Heart left ventricle (tissue), 16 donors: ENCODE measurements at places on chromosomes 11 and 22. TPM values are rescaled to one million over a fixed set of nuclear protein-coding genes. Genes with fewer than 3 reads are reported as not detected.
A peak's percentile ranks its signal among the peaks of the same experiment; 100 is the strongest.

The BBOX1 gene
- total RNA-seq, result not detected

The PACS1 gene
- 90.4 TPM for total RNA-seq

The SCGB2A2 gene
- not detected for total RNA-seq

The TECTA gene
- 1.0 TPM for total RNA-seq

The CTSD gene
- 1,716 TPM for total RNA-seq

The MS4A2 gene
- total RNA-seq, result 0.14 TPM

The MMP13 gene
- not detected for total RNA-seq

The MTCH2 gene
- total RNA-seq, result 38.2 TPM

- DNase-seq, result no peak
Observed at GRCh38 chr11:111729831-111730311, 36.3 kb downstream of the PPP2R1B start.

- peak; percentile 63 for DNase-seq
Observed at GRCh38 chr11:44286268-44286880, 23.6 kb downstream of the ALX4 start.

- no peak for DNase-seq
Observed at GRCh38 chr11:120629407-120630080, 118.0 kb downstream of the GRIK4 start.

DNA sequence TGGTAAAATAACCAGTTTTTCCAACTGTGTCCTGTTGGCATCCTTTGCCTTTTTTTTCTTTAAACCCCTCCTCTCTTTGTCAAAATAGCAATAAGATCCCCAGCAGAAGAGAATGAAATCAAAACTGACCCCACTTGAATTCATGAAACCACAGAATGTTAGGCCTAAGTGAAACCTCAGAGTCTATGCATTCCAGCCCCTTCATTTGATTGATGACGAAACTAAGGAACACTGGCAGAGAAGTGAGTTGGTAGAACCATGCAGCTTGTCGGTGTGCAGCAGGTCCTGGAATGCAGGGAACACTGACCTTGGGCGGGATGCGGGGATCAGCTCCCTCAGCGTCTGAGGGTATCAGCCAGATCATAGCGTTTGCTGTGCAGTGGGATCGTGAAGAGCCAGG, 57.5 kb downstream of the GRK3 start:
- DNase-seq, result no peak

DNA sequence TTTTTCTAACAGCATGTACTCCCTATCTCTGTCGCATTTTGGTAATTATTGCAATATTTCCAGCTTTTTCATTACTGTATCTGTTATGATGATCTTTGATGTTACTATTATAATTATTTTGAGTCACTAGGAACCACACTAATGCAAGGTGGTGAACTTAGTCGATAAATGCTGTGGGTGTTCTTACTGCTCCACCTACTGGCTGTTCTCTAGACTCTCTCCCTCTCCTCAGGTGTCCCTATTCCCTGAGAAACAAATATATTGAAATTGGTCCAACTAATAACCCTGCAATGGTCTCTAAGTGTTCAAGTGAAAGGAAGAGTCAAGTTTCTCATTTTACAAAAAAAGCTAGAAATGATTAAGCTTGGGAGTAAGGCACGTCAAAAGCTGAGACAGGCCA, 10.5 kb downstream of the ARL14EP start:
- no peak for DNase-seq

DNA sequence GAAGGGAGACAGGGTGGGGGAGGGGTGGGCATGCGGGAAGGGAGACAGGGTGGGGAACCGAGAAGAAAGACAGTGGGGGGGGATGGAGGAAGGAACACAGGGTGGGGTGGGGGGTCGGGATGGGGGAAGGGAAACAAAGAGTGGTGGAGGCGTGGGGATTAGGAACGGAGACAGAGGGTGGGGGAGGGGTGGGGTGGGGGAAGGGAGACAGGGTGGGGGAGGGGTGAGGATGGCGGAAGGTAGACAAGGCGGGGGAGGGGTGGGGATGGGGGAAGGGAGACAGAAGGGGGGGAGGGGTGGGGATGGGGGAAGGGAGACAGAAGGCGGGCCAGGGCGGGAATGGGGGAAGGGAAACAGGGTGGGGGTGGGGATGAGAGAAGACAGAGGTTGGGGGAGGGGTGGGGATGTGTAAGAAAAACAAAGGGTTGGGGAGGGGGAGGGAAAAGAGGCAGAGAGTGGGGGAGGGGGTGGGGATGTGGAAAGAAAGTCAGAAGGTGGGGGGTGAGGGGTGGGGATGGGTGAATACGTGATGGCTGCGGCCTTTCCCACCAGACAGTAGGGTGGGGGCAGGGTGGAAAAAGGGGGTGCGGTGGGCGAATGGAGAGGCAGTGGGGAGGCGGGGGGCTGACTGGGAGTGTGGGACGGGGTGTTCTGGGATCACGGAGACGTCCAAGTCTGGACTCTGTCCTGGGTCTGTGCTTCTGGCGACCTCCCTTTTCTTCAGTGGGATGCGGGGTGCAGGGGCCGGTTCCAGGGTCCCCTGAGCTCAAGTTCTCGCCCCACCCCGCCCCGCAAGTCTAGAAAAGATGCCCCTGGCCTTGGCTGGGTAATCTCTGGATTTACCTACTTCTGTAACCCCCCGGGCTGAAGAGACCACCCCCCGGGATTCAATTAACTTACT, 744 bp downstream of the PRAME start:
- DNase-seq, result no peak

- DNase-seq, result no peak
Observed at GRCh38 chr11:17798253-17798652, 63.7 kb downstream of the KCNC1 start.

GRCh38 chr11:96173422-96173821, 169.6 kb downstream of the MAML2 start:
- DNase-seq, result no peak

DNA sequence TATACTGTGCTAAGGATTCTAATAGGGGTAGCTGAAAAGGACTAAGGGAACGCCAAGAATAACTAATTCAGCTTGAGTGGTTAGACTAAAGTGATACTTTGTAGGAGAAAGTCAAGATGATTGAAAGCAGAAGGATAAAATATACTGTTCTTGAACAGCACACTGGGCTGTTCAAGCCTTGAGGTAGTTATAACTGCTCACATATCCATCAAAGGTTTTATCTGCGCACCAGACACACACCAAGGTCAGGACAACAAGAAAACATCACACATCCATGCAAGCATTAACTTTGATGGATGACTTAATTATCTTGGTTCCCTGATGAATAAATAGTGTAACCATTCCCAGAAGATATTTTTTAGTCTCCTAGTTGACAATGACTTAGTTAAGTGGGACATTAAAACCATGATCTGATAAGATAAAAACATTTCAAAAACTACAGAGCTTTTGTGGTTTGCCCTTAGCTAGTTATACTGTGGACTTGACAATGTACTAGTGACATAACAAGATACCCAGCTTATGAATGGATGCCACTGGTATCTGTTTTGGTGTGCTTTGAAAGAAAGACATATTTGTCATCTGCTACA, 728.9 kb downstream of the JRKL start:
- DNase-seq, result no peak

DNA sequence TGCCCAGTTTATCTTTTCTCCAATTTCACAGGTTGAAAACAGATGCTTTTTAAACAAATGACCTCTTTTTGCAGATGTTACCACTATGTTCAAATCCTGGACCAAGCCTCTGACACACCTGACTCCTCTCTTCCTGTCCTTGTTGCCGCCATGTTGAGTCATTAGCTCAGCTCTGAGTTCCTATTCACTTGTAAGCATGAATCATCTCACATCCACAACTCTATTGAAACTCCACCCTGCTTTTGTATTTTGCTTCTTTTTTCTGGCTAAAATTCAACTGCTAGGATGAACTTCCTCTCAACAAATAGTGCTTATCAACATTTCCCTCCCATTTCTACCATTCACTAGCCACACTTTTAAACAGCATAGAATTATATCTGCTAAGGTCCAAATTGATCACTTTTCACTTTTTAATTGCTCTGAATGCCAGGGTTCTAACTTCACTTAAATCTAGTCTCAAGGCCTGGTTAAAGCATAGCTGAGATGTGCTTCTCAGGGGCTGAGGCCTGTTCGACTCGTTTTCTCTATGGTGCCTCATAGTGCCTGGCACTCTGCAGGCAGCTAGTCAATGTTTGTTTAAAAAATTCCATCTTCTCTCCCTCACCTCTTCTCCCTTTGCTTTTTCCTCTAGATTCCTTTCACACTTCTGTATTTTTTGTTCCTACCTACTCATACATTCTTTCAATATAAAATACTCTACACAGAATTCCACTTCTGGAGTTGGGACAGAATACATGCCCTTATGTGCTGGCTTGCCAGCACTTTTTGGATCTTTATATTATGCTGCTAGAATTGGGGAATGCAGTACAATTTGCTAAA, 3.9 kb downstream of the JOSD1 start:
- no peak for DNase-seq

- DNase-seq, result no peak
Observed at GRCh38 chr11:69210310-69211035, 54.7 kb downstream of the SMIM38 start.

- DNase-seq, result no peak
Observed at GRCh38 chr11:15622231-15622890, 507.6 kb downstream of the INSC start.

DNA sequence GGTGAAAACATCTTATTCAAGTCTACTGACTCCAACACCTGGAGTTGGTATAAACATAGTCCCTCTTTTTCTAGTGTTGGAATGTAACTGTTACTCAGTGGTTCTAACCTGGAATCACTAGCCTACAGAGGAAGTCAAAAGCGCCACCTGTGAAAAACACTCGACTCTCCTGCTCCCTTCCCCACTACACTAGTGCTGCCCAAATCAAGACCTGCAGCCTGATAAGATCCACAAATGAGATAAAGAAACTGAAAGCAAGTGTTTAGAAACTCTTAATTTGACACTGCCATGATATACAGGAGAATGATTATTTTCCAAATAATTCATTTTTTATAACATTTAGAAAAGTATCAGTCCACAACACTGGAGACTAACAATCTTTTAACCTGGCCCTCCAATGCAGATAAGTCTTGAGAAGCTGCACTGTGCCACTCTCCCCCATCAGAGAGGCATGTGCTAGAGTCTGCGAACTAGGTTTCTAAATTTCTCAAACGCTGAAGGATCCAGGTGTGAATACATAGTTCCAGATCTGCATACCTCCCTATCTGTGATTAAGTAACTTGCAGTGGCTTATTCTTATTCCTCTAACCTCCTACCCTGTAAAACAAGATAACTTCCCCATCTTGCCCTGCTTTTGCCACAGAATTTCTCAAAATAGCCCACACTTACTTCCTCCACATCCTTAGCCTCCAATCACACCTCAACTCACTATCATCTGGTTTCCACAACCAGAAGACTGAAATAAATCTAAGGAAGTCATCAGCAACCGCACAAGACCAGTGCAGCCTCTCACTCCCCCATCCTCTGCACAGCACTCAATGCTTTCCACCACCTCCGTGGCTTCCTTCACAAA, 88.1 kb downstream of the RRAS2 start:
- no peak for DNase-seq

- DNase-seq, result no peak
Observed at GRCh38 chr11:57230316-57230715, 6.7 kb downstream of the APLNR start.

DNA sequence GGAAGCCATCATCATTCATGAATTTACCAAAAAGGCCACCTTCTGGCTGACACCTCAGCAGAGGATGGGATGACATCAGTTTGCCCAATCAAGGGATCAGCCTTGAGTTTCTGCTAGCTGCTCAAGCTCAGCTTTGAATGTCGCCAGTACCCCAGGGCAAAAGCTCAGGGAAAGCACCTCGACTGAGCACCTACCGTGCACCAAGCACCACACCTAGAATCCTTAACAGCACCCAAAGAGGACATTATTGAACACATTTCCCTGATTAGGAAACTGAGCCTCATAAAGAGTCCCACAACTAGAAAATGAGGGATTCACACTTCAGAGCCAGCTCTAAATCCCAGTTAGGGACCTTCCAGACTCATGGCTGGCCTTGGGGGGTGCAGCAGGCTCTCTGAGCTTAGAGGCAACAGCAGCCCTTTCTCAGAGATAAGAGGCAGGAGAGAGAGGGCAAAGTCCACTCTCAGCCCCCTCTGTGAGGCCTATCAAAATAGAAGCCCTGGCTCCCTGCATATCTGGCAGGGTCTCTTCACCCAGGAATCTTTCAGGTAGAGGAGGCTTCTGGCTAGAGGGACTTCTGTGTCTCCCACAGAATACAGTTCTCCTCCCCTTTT, 13.4 kb upstream of the DAGLA start:
- no peak for DNase-seq

DNA sequence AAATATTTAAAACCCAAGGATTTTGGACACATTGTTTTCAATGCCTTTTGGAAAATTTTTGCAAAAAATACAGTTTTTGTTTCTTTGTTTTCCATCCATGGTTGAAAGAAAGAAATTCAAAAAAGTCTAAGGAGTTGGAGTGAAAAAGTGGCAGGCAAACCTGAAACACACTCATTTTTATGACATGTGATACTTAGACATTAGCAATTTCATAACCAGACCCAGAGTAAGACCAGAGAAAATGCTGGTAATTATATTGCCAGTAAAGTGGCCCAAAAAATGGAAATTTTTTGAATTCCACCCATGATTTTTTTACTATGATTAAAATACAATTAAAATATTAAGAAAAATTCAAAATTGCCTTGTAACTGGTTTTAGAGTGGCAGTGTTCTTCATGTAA, 128.2 kb downstream of the SLC17A6 start:
- no peak for DNase-seq

DNA sequence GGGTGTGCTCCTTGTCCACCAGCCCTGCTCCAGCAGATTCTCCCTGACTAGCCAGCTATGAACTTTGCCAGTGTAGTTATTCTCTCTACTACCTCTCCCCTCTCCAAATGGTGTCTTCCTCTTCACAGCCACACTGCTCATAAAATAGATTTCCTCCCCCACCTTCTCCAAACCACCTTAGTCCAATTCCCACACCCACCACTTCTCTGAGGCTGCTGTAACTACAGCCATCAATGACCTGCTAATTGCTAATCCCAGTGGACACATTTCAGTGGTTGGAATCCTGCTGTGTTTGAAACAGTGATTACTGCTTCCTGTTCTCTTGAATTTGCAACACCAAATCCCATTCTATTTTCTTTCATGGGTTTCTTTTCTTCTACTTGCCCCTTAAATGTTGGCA, 23.4 kb downstream of the SYT9 start:
- DNase-seq, result no peak

GRCh38 chr11:110787680-110788079, 75.4 kb upstream of the ARHGAP20 start:
- no peak for DNase-seq

- DNase-seq, result no peak
Observed at GRCh38 chr11:32659672-32660071, 76.0 kb downstream of the EIF3M start.

DNA sequence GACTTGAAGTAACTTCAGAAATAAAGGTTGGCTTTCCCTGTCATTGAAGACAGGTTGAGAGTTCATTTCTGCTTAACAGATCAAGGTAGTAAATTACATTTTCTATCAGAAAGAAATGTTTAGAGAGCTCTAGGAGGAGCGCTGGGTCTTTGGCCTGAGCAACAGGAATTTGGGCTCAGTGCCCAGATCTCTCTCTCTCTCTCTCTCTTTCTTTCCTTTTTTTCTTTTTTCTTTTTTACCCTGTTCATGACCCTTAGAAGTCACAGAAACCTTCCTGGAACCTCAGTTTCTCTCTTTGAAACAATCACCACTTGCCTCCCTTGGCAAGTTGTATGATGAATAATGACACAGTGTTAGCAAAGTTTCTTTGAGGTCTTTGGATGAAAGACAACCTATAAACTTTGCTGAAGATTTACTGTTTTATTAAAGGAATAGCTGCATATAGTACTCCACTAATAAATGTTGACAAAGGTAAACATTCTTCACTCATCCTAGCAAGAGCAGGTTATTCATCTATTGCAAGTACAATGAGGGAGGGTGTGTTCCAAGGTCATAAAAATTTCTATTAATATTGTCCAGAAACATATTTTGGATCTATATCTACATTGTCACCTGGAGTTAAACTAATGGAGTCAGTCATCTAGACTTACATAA, 35.5 kb upstream of the RASSF10 start:
- no peak for DNase-seq
